MV-4-11 (cell line): ENCODE measurements at places on chromosomes 7 and 10.
A peak's percentile ranks its signal among the peaks of the same experiment; 100 is the strongest.

GRCh38 chr7:123748171-123748733 is 551 bp downstream of the WASL start:
- DNase-seq, result peak; percentile 6

DNA sequence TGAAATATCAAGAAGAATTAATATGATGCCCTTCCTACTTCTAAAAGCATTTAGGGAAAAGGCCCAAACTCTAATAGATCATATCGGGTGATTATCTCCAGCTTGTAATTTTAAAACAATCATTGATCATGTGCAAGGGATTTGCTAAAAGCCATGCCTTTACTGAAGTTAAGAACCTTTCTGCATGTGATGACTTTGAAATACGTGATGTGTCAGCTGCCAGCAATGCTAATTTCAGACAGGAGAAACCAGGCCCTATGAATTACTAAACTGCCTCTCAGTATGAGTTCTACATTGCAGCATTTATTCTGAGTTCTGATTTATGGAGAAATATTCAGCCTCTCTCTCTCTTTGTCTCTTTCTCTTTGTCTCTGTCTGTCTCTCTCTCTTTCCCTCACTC is 203.6 kb upstream of the AKR1E2 start:
- DNase-seq, result no peak

GRCh38 chr7:73622909-73623797 is 1.2 kb downstream of the MLXIPL start:
- DNase-seq, result peak; percentile 51

GRCh38 chr7:43303740-43304241 is 191.3 kb downstream of the HECW1 start:
- DNase-seq, result no peak

DNA sequence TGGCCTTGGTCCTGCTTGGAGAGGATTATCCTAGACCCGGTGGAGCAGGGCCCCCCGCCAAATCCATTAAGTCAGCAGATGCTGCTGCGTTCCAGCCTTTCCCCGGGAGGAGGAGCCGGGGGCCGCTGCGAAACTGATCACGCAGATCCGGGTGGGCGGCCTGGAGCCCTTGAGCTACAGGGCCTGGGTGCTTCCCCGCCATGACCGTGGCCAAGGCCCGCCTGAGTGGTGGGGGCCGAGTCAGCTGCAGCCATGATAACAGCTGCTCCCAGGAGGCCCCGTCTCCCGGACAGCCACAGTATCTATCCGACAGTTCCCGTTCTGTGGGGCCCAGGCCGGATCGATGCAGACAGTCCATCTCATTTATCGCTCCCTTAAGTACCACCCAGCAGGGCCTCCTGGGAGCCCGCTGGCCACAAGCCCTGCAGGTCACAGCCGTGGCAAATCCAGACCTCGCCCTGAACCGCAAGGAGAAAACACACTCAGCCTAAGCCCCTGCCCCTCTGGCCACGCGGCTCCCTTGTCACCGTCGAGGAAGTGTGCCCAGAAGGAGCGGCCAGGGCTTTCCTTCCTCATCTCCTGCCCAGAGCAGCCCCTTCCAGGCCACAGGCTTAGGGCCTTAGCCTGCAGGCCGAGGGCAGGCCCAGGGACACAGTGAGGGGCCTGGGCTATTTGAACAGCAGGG is 34.4 kb upstream of the SLC29A4 start:
- no peak for DNase-seq

- no peak for DNase-seq
These were observed 183.2 kb upstream of the NEBL start for GRCh38 chr10:21080261-21080660.

DNA sequence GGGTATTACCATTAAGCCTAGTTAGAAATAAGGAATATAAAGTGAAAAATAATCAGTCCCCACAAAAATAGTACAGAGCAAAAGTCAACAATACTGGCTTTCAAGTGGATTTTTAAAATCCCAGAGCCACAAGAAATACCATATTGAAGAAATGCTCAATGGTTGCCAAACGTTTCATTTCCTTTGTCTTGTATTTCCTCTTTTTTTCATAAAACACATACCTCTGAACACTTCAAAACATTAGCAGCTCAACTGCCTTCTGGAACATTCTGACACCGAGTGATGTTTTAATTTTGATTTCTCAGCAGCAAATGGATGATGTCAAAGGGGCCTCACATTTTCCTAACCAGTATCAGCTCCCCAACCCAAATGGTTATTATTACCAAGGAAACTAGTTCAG is 10.5 kb downstream of the NOD1 start:
- DNase-seq, result peak; percentile 67

DNA sequence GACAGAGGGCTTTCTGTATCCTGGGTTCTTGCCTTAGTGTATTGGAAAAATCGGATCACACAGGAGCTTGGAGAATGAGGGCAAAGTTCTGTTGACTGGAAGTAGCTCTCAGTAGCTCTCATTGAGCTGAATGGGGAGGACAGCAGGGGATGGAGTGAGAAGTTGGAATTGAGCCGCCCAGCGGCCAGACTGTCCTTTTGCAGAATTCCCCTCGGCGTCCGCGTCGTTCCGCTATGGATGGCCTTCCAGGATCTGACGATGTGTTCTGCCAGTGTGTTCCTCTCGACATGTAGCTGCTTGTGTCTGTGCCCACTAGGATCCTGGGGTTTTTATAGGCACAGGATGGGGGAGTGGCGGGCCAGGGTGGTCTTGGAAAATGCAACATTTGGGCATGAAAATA is 351.8 kb upstream of the SEMA3A start:
- DNase-seq, result no peak

- DNase-seq, result peak; percentile 14
These were observed 1.4 kb downstream of the TRA2A start for GRCh38 chr7:23530405-23530804.

GRCh38 chr7:22853674-22854157 is 31.1 kb upstream of the TOMM7 start:
- peak; percentile 54 for DNase-seq

GRCh38 chr7:89316584-89317251 is 521.2 kb upstream of the TEX47 start:
- no peak for DNase-seq

- peak; percentile 55 for DNase-seq
These were observed 91.8 kb downstream of the ARHGAP12 start for GRCh38 chr10:31836569-31837406.

DNA sequence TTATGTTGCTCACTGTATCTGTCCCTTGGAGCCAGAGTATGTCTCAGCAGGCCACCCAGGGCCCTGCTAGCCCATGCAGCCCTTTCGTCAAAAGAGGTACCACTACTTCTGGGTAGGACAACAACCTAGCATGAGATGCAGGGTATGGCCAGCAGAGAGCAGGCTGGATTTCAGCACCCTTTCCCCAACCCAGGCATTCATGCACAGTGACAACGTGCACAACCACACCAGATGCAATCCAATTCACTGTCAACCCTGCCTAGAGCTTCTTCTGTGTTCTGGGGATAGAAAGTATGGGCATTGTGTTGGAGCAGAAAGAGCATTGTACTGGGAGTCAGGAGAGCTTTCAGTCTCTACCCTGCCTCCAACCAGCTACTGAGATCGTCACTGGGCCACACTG is 37.9 kb downstream of the JAZF1 start:
- DNase-seq, result no peak

DNA sequence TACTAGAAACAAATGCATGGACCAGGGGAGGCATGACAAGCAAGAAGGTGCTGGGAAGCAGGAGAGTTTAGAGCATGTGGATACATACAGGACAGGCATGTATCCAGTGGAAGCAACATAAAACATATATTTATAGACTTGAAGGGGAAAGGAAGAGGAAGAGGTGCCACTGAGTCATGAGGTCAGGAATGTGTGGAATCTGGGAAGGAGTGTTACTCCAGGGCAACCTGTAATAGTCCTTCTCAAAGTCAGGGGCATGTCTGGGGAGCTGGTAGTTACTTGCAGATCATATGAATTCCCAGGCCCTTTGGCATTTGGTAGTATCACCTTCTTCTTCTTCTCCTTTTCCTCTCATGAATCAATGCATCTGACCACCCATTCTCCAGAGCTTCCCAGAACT is 246.6 kb downstream of the XPNPEP1 start:
- DNase-seq, result no peak

DNA sequence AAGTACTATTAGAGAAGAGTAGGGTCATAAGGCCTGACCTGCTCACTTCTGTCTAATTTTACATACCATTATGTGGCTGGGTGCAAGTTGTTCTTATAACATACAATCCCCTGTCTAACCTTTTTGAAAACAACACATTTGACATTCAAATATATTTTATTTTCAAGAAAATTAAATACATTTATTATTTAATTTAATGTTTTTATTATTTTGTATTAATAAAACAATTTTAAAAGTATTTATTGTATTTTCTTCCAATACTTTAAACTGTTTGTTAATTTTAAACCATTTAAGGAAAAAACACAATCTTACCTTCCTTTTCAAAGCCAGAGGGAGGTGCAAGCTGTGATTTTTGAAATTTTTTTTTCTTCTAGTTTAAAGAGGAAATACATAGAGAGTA is 232.8 kb downstream of the KCND2 start:
- no peak for DNase-seq

DNA sequence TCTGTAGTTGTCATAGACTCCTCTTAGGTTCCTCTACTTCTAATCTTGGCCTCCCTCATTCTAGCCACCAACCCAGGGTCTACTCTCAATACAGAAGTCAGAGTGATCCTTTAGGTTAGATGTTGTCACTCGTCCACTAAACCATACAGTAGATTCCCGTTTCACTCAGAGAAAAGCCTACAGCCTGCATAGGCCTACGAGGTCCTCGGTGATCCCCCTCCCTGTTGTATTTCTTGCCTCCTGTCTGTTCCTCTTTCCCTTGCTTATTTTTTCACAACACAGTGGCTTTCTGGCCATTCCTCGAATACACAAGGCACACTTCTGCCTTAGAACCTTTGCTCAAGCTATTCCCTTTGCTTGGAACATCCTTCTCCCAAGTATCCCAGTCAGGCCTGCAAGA is 183.0 kb upstream of the PRSS1 start:
- peak; percentile 83 for DNase-seq
